Globus pallidus (tissue), 1 donor: ENCODE measurements at places on chromosomes 1 and 21.

DNA sequence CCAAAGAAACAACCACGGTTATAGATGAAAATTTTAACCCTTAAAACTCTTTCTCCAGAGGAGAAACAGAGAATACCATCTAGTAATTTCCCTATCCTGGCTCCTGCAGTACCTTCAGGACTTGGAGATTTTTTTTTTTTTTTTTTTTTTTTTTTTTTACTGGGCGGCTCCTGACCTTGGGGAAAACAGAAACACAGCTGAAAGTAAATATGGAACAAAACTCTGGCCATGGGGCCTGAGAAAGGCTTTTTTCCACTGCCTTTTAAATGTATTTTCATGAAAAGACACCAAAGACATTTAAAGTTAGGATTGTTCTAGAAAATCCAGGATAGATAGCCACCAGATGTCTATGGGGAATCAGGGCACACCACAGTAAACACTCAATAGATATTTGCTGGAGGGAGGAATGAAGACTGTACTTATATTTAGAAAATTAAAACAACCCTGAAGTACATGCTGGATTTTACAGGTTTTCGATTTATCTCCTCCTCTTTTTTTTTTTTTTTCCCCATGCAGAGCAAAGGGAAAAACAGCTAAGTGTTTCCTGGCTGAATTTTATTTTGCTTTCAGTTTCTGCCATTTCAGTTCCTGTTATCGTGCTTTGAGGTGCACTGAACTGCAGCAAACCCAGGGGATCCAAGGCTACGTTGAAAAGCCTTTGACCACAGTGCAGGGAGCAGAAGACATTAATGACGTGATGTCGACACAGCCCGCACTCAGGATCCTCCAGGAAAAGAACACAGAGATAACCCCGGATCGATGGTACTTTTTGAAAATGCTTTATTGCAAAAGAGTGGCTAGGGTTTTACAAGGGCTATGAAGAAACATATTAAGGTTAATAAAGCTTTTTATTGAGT lies 35.7 kb upstream of the CNN3 start:
- peak; percentile 17 for DNase-seq

DNA sequence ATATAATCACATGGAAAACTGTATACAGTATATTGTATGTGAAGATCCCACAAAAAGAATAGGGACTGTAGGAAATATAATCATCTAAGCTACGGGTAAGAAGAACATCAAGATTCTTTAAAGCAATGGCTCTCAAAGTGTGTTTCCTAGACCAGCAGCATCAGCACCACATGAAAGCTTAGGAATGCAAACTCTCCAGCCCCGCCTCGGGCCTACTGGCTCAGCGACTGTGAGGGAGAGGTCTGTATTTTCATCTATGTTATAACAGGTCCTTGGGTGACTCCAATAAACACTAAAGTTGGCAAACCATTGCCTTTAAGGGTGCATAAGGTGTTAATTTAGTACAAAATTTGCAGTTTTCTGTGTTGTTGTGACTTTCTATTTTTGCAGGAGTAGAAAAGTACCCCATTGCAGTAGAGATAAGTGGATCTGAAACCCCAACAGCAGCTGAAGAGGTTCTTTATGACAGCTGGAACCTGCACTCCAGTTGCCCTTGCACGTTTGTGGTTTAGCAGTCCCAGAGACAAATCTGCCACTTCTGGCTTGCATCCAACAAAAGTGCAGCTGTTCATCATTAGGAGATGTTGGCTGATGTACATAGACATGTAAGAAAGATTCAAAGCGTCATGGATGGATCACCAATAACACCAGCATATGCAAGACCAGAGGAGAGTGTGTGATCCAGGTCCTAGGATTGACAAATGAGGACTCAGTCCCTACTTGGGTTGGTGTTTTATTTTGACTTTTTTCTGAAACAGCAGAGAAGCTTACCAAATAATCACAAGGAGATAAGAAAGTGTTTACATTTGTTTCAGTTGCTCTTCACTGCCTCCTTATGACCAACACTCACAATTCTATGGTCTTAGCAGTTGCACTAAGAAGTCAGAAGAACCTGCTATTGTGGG lies 15.9 kb upstream of the IFNAR1 start:
- DNase-seq: no peak

DNA sequence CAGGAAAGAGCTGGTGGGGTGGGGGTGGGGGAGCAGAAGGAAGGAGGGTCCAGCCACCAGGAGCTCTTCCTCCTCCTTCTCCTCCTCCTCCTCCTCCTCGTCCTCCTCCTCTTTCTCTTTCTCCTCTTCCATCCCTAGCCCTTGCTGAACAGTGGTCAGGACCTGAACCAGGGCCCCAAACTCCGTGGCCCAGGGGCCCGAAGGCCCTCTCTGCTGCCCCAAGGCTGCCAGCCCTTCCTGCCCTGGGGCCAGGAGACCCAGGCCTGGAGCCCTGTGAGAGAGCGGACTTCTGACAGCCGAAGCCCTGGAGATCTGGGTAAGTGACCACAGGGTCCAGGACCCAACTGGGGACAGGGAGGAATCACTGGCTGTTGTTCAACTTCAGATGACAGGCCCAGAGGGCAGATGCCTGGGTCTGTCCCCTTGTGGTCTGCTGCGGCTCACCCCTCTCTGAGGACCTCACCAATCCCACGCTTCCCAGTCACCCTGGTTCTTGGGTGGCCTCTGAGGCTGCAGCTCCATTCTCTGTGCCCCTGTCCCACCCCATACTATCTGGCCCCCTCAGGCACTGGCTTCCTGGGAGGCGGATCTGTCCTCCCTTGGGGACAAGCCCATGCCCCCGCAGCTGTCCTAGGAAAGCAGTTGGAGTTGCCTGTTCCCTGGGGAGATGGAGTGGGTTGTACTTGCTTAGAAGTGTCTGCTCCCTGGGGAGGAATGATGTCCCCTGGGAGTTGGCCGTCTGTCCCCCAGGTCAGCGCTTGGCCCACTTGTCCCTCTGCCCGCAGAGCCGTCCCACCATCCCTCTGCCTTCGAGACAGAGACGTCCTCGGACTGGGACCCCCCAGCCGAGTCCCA lies 51.8 kb downstream of the VWA5B1 start:
- no peak for DNase-seq

DNA sequence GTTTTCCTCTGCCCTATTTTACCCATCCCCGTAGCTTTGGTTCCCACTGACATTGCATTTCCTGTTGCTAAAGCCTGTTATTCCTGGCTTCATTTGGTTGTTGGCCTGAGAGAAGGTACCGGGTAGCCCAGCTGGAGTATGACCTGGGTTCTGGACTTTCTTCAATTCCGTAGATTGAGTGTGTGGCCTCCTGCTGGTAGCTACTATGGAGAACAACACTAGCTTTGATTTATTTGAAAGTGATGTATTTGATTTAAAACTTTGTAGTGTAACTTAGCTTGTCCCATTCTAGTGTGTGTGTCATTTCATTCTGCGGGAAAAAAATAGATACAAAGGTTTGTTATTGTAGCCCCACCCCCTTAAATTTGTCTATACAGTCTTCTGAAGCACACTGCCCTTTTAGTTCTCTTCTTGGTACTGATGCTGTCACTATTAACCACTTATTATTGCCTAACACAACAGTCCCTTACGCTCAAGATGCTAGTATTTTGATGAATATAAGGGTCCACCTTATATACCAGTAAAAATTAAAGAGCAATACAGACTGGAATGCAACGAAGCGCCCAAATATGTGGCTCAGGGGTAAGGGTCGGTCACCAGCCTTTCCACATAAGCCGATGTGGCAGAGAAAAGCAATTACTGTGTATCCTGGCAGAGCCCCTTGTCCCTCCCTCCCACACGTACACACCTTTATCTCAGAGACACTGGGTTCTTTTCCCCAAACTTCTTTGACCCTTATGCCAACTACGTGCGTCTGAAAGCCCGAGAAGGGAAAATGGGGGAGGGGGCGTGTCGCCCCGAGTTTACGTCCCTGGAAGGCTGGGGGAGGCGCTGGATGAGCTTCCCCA lies 643 bp upstream of the MOV10 start:
- DNase-seq: peak; percentile 52

DNA sequence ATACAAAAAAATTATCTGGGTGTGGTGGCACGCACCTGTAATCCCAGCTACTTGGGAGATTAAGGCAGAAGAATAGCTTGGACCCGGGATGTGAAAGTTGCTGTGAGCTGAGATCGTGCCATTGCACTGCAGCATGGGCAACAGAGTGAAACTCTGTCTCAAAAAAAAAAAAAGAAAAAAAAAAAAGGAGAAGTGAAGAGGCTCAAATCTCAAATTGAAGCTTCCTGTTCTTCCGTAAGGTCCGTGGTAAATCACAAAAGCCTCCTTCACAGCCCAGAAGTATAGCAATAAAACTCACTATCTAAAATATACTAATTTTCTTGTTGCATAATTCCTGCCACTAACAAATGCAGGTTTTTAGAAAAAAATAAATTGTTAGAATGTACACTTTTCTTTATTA lies 498.2 kb upstream of the BRINP3 start:
- no peak for DNase-seq

- DNase-seq: peak; percentile 72
Measured at GRCh38 chr1:27862671-27863537, 9.4 kb upstream of the THEMIS2 start.

GRCh38 chr1:94925561-94926125 lies 1.3 kb downstream of the CNN3 start:
- DNase-seq: peak; percentile 83

DNA sequence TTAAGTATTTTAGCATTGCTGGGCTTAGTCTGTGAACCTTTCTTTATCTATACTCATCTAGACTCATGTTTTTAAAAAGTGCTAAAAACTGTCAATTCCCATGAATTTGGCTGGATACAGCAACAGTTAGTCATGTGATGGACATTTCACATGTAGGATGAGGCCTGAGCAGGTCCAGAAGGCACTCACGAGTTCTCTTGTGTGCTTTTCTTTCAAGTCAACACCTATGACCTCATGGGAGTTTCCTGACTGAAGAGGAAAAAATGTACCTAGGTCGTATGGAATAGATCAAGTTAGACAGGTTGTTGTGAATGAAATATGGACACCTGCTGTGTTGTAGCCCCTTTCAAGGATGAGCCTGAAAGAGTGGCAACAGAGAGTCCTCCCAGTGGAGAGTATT lies 394.2 kb downstream of the DUSP10 start:
- DNase-seq: no peak

- DNase-seq: no peak
Measured at GRCh38 chr1:36475910-36476604, 6.7 kb downstream of the CSF3R start.

- no peak for DNase-seq
Measured at GRCh38 chr1:208081972-208082371, 162.2 kb downstream of the PLXNA2 start.

GRCh38 chr21:18155508-18156193 lies 89.0 kb upstream of the CHODL start:
- DNase-seq: no peak

- DNase-seq: no peak
Measured at GRCh38 chr1:3529099-3529729, 74.7 kb downstream of the ARHGEF16 start.

DNA sequence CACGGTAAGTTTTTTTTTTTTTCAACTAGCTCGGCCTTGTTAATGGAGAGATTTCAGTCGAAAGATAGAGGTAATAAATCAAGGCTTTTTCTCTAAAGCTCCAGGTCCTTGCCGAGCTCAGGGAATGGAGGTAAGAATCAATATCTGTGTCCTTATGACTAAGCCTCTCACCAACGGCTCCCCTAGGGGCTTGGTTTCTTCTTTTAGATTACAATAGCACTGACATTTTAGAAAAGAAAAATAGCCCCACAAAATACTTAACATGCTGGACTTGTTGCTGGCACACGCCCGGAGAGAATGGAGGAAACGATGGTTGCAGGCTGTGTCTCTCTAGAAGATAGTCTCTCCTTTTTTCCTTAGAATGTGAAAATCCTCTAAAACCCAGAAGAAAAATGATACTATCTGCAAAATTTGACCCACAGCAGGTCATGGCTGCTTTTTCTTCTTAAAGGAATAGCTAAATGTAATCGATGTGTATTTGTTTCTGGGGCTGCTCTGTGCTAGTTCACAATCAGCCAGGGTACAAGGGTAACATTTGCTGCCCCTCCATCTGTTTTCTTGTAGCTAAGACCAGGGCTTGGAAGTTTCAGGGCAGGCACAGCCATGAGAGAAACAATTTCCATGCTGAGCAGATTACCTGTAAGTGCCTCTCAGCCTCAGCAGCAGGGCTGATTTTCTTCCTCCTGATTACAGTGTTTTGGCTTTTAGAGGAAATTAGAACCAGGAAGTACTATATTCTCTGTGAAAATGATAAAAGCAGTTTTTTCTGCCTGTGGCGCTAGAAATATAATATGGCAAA lies 86.2 kb upstream of the GNG12 start:
- no peak for DNase-seq

GRCh38 chr1:154304664-154305337 lies 16.1 kb upstream of the AQP10 start:
- no peak for DNase-seq

GRCh38 chr1:167631936-167632614 lies 2.0 kb downstream of the RCSD1 start:
- DNase-seq: no peak

GRCh38 chr1:13830616-13831280 lies 130.8 kb downstream of the PRDM2 start:
- DNase-seq: no peak

DNA sequence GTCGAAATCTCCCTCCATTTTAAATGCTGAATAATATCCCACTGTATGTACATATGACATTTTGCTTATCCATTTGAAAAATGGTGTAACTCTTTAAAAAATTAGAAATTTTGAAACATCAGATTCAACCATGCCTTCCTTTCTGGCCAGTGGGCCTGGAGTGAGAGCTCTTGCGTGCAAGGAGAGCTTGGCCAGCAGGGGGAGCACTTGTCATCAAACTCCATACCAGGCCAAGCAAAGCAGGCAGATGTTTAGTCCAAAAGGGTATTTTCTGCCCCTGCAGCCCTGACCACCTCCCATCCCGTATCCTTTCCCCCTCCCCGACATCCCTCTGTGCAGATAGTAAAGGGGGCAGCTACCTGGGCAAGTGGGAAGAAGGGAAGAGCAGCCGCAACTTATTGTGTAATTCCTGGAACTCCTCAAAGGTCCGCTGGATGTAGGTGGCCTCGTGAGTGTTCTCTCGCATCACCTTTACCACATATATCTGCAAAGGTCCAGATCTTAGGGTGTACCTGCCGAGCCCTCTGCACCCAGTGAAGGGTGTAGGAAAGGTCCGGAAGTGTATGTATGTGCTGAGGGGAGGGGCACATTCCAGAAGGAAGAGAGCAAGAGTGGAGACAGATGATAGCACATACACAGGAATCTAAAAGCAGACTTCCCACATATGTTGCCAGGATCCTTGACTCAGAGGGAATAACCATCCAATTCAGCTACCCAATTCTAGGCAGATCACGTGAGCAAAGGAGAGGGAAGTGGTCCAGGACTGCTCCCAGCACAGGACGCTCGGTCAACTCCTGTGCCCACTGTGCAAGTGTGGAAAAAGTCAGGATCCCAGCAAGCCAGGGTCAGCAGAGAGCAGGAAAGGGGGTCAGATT lies 19.9 kb upstream of the PPP1R15B start:
- DNase-seq: peak; percentile 79
